ENCODE measurements at places on chromosomes 4 and X.

GRCh38 chr4:2604614-2605013, 68.2 kb downstream of the FAM193A start:
- H3K27me3 ChIP-seq = no peaks in the 10 kb centered on the region
- peaks cover 2% of the 10 kb centered on the region for H3K4me1 ChIP-seq
- no peak overlapping the region for H3K27ac ChIP-seq
- no peak for DNase-seq

- H3K36me3 ChIP-seq = no peaks in the 10 kb centered on the region
- no peaks in the 10 kb centered on the region for H3K27me3 ChIP-seq
- DNase-seq = no peak
- no peaks in the 10 kb centered on the region for H3K4me1 ChIP-seq
- H3K4me3 ChIP-seq = no peak overlapping the region
These were observed 18.8 kb upstream of the SMIM14 start for GRCh38 chr4:39657465-39657864.

GRCh38 chr4:61177367-61177766, 22.8 kb upstream of the ADGRL3 start:
- no peaks in the 10 kb centered on the region for H3K4me1 ChIP-seq
- no peak for DNase-seq
- H3K27ac ChIP-seq = no peak overlapping the region
- no peaks in the 10 kb centered on the region for H3K27me3 ChIP-seq
- H3K36me3 ChIP-seq = no peaks in the 10 kb centered on the region
- no peak overlapping the region for H3K4me3 ChIP-seq

- no peak overlapping the region for H3K4me3 ChIP-seq
- no peaks in the 10 kb centered on the region for H3K4me1 ChIP-seq
- H3K27ac ChIP-seq = no peak overlapping the region
- no peaks in the 10 kb centered on the region for H3K27me3 ChIP-seq
These were observed 8.1 kb upstream of the TEX13A start for GRCh38 chrX:105228602-105229001.

- no peak for DNase-seq
- H3K36me3 ChIP-seq = no peaks in the 10 kb centered on the region
- no peak overlapping the region for H3K4me3 ChIP-seq
- no peaks in the 10 kb centered on the region for H3K4me1 ChIP-seq
These were observed 80.0 kb downstream of the ARHGAP10 start for GRCh38 chr4:147811878-147812277.

DNA sequence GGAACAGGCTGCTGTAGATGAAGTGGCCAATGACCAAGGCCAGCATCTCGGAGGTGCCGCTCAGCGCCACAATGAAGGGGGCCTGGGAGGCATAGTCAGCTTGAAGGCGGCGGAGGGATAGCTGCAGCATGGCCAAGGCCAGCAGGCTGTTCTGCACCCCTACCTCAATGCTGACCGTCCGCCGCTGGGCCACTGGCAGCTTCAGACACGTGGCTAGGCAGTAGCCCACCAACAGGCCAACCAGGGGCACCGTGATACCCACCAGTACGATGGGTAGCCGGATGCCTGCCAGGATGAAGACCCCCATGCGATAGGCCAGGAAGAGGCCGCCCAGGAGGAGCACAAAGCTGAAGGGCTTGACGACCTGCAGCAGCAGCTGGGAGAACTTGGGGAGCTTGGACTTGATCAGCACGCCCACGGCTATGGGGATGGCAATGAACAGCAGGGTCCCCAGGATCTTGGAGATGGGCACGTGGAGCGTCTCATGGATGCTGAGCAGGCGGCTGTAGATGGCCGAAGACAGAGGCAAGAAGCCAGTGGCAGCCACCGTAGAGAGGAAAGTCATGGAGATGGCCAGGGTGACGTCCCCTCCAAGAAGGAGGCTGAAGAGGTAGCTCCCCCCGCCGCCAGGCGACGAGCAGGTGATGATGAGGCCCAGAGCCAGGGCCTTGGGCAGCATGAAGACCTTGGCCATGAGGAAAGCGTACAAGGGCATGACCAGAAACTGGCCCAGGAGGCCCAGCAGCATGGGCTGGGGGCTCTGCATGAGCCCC, 1.3 kb upstream of the UBL4A start:
- no peak for DNase-seq
- no peak overlapping the region for H3K4me3 ChIP-seq
- H3K4me1 ChIP-seq = no peaks in the 10 kb centered on the region
- no peaks in the 10 kb centered on the region for H3K27me3 ChIP-seq

DNA sequence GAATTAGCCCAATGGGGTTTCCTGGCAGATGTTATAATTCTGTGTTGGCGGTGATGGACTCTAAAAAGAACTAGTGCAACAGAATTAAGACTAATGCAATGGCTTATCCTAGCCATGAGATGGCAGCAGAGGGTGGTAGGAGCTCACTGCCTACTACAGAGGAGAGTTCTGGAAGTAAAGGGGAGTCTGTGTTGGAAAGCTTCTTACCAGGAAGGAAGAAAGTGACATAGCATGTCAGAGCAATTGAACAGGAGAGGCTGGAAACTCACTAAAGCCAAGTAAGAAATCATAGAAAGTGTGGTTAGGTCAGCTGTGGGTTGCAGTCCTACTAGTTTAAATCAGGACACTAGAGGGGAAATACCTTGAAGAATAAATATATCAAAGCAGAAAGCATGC, 6.3 kb upstream of the TRPC5OS start:
- H3K4me1 ChIP-seq = no peaks in the 10 kb centered on the region
- DNase-seq = peak; percentile 54
- H3K36me3 ChIP-seq = no peaks in the 10 kb centered on the region
- H3K27me3 ChIP-seq = no peaks in the 10 kb centered on the region
- H3K27ac ChIP-seq = peak overlapping the region; percentile 69

- no peak for DNase-seq
- H3K27me3 ChIP-seq = peaks cover 7% of the 10 kb centered on the region
- H3K27ac ChIP-seq = no peak overlapping the region
- no peak overlapping the region for H3K4me3 ChIP-seq
- H3K4me1 ChIP-seq = no peaks in the 10 kb centered on the region
These were observed 13.6 kb downstream of the ABCG2 start for GRCh38 chr4:88144866-88145300.

GRCh38 chr4:146191766-146192458, 16.4 kb downstream of the LSM6 start:
- peaks cover 17% of the 10 kb centered on the region for H3K36me3 ChIP-seq
- DNase-seq = no peak
- H3K27me3 ChIP-seq = no peaks in the 10 kb centered on the region
- H3K4me3 ChIP-seq = no peak overlapping the region

- H3K4me1 ChIP-seq = peaks cover 3% of the 10 kb centered on the region
- no peak overlapping the region for H3K27ac ChIP-seq
- peak overlapping the region; percentile 57 for H3K4me3 ChIP-seq
- H3K36me3 ChIP-seq = no peaks in the 10 kb centered on the region
- DNase-seq = no peak
These were observed 3.9 kb downstream of the MAMLD1 start for GRCh38 chrX:150366951-150367545.

DNA sequence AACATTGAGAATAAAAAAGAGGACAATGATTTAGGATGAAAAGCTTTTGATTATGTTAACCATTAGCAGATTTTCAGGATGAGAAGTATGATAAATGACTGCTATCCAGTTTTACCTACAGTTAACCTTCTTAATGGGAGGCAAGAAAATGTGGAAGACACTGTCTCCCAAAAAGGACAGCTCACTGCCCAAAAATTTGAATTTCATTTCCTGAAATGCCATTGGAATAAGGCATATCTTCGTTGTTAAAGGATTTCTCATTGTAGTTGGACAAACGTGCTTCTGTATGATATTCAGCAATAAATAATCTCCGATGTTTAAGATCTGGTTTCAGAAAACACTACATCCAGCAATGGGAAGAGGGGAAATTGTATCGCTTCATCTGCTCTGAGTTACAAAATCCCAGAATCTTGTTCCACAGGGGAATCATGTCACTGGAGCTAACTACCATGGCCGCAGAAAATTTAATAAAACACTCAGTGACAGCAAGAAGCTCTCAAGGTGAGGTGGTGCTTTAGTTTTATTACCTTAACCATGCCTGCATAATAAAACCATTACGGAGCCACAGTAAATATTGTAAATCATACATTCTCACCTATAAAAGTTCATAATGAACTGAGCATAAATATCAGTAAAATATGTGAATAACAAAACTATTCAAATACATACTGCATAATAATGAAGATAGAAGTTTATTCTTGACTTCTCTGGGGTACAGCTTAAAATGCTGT, 552.3 kb downstream of the PCDH7 start:
- no peak overlapping the region for H3K4me3 ChIP-seq
- no peaks in the 10 kb centered on the region for H3K27me3 ChIP-seq
- H3K36me3 ChIP-seq = no peaks in the 10 kb centered on the region
- H3K4me1 ChIP-seq = no peaks in the 10 kb centered on the region

DNA sequence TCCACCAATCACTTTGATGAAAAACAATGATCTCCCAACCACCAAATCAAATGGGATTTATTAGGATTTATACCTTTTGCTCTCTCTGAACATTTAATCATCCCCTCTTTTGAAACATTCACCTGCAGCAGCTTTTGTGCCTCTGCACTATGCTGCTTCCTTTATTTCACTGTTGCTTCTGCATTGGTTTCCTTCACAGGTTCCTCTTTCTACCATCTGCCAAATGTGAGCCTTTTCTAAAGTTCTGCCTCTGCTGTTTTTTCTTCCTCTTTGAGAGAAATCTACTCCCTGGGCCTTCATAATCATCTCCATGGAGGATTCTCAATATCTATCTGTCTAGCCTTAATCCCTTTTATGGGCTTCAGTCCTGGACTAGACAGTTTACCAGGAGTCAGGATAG, 24.7 kb downstream of the CUL4B start:
- H3K4me1 ChIP-seq = no peaks in the 10 kb centered on the region
- DNase-seq = no peak
- H3K4me3 ChIP-seq = no peak overlapping the region

- H3K27ac ChIP-seq = no peak overlapping the region
- H3K36me3 ChIP-seq = no peaks in the 10 kb centered on the region
- H3K27me3 ChIP-seq = no peaks in the 10 kb centered on the region
- H3K4me1 ChIP-seq = no peaks in the 10 kb centered on the region
These were observed 6.0 kb downstream of the RASGEF1B start for GRCh38 chr4:81465406-81466340.

DNA sequence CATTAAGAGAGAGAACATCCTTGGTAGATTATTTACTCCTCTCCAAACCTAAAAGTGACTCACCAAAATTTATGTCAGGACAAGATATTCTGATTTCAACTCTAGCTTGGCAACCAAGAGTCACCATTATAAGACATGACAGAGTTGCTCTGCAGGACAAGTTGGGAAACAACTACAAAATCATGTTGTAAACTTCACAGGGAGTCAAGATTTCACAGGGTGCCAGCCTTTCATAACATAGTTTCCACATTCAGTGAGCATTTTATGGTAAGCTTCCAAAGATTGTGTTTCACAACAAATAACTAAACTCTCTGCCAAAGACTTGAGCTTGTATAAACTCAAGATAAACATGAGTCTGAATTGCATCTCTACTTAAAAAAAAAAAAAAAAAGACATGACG, 121.0 kb upstream of the DIAPH2 start:
- H3K4me3 ChIP-seq = no peak overlapping the region
- H3K4me1 ChIP-seq = no peaks in the 10 kb centered on the region
- no peak overlapping the region for H3K27ac ChIP-seq
- H3K36me3 ChIP-seq = no peaks in the 10 kb centered on the region

DNA sequence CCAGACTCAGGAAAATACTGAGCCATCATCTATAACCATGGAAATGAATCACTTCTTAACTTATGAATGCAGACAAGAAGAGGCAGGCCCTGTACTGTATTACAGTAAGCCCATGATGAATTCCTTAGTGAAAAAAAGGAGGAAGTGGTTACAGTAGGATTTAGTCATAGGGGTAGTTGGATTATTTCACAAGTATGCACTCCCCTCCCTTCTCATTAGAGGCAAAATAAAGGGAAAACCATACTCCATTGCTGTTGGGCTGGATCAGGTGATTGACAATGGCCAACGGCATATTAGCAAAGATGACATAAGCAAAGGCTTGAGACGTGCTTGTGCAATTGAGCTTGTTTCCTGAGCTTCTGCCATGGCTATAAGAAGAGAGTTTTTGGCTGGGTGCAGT, 181.1 kb upstream of the PRPS2 start:
- DNase-seq = no peak
- no peaks in the 10 kb centered on the region for H3K4me1 ChIP-seq
- H3K36me3 ChIP-seq = no peaks in the 10 kb centered on the region
- no peak overlapping the region for H3K4me3 ChIP-seq
- H3K27ac ChIP-seq = no peak overlapping the region

DNA sequence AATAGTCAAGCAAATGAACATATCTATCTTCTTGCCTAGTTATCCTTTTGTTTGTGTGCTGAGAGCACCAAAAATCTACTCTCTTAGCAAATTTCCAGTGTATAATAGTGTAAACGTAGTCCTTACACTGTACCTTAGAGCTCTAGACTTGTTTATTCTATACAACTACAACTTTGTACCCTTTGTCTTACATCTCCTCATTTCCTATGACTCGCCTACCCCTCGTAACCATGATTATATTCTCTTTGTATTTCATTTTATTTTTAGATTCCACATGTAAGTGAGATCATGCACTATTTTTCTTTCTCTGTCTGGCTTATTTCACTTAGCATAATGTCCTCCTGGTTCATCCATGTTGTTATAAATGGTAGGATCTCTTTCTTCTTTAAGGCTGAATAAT, 37.6 kb downstream of the MAGEB5 start:
- H3K36me3 ChIP-seq = no peaks in the 10 kb centered on the region
- no peaks in the 10 kb centered on the region for H3K27me3 ChIP-seq
- no peak for DNase-seq
- no peak overlapping the region for H3K4me3 ChIP-seq
- H3K4me1 ChIP-seq = no peaks in the 10 kb centered on the region

DNA sequence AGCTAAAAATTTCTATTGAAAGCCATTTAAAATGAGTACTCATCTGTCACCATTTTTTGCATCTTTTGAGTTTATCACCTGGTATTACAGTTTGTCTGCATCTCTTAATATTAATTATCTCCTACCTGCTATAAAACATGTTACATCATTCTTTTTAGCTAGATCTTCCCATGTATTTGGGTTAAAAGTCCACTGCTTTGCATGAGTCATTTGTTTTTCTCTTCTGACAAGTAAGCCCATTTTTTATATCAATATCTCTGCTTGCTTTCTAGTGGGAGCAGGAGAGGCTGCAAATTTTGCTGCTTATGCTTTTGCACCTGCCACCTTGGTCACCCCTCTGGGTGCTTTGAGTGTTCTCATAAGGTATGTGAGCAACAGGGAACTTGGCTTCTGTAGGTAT, 16.1 kb downstream of the NIPAL1 start:
- DNase-seq = no peak
- no peaks in the 10 kb centered on the region for H3K36me3 ChIP-seq
- no peak overlapping the region for H3K4me3 ChIP-seq
- no peak overlapping the region for H3K27ac ChIP-seq
- H3K27me3 ChIP-seq = no peaks in the 10 kb centered on the region

DNA sequence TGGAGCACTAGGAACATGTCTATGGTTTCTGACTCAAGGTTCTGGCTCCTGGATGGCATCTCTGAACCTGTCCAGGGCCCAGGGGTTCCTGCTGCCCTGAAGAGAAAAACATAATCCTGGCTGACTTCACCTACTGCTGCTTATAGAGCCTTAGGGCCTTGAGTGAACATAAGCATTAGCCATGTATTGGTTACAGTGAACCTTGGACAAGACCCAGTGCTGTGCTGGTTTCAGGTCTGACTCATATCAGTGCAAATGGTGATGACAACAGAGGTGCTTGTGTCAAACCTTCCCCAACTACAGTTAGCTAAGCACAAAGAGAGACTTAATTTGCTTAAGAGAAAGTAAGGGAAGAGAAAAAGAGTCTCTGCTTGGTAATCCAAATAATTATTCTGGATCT, 1047.2 kb downstream of the GLUD2 start:
- H3K4me1 ChIP-seq = no peaks in the 10 kb centered on the region
- no peak overlapping the region for H3K27ac ChIP-seq
- H3K4me3 ChIP-seq = no peak overlapping the region
- H3K27me3 ChIP-seq = no peaks in the 10 kb centered on the region

- no peak for DNase-seq
- no peaks in the 10 kb centered on the region for H3K4me1 ChIP-seq
- peaks cover 98% of the 10 kb centered on the region for H3K36me3 ChIP-seq
These were observed 57.1 kb downstream of the USP9X start for GRCh38 chrX:41142130-41142910.
